ENCODE measurements at places on chromosomes 13 and 19. TPM values are rescaled to one million over a fixed set of nuclear protein-coding genes. Genes with fewer than 3 reads are reported as not detected.

The FPR1 gene
- not detected for total RNA-seq

The RBM42 gene
- 82.9 TPM for total RNA-seq

GRCh38 chr13:23039266-23039935, 141.4 kb upstream of the SGCG start:
- no peak for DNase-seq

DNA sequence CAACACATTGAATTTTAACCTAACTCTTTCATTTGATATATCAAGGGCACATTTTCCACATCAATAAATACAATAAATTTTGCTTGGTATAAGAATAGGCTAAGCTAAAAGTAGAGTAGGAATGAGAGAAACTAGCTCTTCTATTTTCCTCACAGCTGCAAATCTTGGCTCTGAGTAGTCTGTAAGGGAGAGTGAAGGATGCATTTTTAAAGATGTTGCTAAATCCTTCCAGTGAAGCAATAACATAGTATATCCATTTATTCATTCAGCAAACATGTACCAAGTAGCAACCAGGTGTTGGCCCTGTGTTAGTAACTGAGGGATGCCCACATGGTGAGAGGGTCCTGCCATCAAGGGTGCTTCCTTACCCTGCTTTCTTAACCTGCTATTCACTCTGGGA, 799.9 kb downstream of the PCDH9 start:
- DNase-seq = no peak

DNA sequence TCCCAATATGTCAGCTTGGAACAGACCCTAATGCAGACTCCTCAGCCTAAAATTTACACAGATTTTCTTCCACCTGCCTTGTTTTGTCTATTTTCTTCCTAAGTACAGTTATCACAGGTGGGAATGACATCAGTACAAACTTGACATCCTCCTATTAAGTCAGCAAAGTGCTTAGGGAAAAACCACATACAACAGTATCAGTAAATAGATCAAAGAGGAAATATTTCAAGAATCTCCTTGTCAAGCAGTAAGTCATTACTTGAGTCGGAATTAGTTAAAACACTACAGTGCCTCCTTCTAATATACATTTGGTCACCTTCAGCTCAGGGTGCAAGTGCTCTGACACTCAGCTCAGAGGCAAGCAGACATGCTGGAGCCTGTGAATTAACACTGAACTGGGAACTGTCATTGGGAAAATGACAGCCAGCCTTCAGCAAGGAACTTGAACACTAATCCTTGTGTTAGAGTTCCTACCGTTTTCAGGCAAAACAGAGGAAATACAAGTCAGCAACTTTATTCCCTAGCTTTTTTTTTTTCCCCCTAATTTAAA, 394.3 kb upstream of the HTR2A start:
- no peak for DNase-seq

DNA sequence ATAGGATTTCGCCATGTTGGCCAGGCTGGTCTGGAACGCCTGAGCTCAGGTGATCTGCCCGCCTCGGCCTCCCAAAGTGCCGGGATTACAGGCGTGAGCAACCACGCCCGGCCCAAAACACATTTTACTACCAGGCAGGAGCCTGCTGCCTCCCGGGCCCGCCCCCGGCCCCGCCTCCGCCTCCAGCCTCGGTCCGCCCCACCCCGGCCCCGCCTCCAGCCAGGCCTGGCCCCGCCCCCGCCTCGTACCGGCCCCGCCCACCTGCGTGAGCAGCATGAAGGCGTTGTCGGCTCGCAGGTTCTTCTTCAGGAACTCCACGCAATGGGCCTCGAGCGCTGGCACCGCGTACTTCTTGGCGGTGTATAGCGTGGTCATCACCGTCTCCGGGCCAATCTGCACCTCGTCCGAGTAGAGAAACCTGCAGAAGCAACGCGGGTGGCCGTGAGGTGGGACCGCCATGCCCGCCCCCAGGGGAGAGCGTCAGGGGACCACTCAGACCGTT, 22.7 kb downstream of the BTBD2 start:
- DNase-seq = peak; percentile 30

DNA sequence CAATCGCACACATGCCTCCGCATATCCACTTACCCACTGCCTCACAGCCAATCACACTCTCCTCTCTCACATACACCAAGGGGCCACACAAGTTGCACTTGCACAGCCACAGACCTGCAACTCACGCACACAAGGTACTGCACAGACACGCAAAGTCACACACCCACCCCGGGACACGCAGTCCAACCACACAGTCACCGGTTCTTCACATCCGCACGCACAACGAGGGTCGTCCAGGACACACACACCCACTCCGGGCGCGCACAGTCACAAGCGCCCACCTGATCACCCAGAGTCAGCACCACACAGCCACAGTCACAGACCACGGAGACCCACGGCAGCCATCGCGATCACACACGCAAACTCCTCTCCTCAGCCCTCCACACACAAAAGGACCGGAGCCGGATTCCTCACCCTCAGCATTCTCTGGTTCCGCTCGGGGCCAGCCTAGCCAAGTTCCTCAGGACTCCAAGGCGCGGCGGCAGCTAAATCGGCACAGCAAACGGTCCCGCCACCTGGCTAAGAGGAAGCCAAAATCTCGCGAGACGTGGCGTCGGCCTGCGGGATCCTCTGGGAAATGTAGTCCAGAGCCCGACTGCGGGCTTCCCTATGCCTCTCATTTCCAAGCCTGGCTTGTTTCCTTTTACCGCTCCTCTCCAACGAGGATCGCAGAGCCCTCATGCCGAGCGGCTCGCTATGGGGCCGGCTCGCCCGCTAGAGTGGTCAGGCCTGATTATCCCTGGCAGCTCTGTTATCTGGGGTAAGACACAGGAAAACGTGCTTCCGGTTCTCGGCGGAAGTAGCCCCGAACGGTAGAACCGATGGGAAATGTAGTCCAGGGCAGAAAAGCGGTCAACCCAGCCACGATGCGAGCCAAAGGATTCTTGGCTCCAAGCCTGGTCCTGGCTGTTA, at the start of gene ZNF850:
TSS of gene ZNF850 (minus strand) at position 497 of the 912 bp plus-strand sequence. CDS start 10,201 bp downstream, outside the sequence.
- peak; percentile 97 for DNase-seq

DNA sequence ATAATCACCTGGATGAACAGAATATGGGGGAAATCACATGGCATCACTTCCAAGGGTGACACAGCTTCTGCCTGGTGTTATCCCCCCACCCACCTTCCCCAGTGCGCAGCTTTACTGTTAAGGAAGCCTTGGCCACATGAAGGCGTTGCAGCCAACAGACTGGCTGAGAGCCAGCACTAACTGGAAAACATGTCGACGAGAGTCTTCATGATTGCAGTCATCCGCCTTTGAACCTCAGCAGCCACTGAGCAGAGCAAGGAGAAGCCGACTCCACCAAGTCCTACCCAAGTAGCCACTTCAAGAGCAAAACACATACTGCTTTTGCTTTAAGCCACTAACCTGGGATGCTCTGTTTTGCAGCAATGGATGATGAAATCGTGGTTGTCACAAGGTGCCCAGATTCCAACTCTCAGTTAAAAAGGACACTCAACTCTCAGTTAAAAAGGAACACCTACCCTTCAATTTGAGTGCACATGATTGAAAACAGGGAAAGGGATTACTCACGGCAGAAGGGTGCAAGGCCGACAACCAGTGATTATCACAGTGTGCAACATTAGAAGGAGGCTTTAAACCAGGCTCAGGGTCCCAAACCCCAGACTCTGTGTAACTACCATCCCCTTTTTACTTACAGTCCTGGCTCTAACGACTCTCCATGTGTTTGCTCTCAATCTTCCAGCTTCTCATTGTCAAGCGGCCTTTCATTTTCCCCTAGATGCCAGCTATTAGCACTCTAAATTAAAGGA, 149.1 kb downstream of the KLF12 start:
- peak; percentile 89 for DNase-seq

GRCh38 chr19:5364674-5365073, 24.1 kb upstream of the PTPRS start:
- no peak for DNase-seq

GRCh38 chr19:50893047-50893736, 18.0 kb downstream of the KLK4 start:
- DNase-seq = peak; percentile 15
